A549 (cell line): ENCODE measurements at places on chromosomes 7 and 10.

- DNase-seq = no peak
Observed at GRCh38 chr7:91031757-91032156, 232.5 kb upstream of the FZD1 start.

DNA sequence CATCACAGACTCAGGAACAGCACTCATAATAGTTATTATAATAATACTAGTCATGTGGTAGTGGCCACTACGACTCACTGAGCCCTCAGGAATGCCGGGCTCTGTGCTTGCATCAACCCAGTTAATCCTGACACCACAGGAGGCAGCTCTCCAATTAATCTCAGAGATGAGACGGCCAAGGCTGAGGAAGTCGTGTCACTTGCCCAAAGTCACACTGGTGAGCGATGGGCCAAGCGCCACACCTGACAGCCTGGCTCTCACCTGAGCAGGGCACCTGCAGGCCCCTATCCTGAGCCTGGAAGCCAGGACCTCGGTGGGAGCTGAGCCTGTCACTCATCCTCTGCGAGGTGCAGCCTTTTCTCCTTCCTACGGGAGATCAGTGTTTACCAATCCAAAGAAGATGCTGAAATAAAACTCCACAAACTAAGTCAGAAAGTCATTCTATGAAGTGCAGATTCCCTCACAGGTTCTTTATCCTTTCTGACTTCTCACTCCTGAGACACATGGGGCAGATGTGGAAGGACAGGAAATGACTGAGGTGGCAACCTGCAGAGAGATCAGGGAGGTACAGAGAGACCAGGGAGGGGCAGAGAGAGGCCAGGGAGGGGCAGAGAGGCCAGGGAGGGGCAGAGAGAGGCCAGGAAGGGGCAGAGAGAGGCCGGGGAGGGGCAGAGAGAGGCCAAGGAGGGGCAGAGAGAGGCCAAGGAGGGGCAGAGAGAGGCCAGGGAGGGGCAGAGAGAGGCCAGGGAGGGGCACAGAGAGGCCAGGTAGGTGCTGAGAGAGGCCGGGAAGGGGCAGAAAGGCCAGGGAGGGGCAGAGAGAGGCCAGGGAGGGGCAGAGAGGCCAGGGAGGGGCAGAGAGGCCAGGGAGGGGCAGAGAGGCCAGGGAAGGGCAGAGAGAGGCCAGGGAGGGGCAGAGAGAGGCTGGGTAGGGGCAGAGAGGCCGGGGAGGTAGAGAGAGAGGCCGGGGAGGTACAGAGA lies 38.5 kb downstream of the VIPR2 start:
- DNase-seq = no peak

- no peak for DNase-seq
Observed at GRCh38 chr10:119755446-119755845, 29.6 kb downstream of the INPP5F start.

DNA sequence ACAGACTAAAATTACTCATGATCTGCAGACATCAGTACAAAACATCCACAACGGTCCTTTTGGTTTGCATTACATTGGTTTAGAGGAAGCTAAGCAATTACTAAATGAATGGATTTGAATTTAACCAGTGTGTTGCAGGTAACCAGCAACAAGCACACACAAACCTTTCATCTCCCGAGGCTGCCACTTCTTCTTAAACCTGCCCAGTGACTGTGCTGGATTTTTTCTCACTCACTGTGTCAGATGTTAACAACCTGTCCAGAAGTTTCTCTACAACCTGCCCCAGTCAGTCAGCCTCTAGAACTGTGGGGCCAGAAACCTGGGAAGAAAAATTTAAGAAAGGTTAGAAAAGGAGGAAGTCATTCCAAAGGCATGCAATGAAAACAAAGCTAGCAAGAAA lies 2.4 kb upstream of the MEOX2 start:
- no peak for DNase-seq

- no peak for DNase-seq
Observed at GRCh38 chr7:27154901-27155815, 1.3 kb downstream of the HOXA7 start.

DNA sequence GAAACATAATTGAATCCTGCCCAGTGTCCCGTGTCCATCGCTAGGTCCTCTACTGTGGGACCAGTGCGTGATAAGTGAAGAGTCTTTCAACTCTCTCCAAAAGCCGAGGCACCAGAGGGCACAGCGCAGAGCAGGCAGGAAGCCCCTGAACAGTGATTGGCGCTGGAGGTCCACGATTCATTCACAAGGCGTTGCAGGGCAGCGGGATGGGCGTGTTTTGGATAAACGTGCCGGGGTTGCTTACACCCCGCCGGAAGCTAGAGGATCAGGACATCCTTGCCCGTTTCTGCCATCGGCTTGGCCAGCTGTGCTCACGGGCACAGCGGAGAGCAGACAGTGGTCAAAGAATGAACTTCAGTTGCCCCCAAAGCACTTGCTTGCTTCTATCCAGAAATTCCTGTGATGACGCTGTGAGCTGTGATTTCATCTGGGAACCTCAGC lies 86.0 kb upstream of the PFKP start:
- no peak for DNase-seq

GRCh38 chr10:54259104-54259503 lies 541.9 kb downstream of the PCDH15 start:
- no peak for DNase-seq

GRCh38 chr7:26202019-26202990 lies 760 bp downstream of the CBX3 start:
- DNase-seq = no peak

DNA sequence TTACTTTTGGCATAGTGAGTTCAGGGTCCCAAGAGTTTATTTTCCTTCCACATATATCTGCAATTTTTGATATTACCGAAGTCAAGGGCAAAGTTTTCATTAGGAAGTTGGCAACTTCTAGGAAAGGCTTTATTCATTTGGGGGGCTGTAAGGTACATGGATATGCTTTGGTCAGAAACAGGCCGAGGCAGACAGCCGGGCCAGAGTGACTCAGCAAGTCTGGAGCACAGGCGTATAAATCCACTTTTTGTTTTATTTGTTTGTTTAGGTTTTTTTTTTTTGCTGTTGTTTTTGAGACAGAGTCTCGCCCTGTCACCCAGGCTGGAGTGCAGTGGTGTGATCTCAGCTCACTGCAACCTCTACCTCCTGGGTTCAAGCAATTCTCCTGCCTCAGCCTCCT lies 3.7 kb downstream of the ZNF680 start:
- DNase-seq = peak; percentile 29

DNA sequence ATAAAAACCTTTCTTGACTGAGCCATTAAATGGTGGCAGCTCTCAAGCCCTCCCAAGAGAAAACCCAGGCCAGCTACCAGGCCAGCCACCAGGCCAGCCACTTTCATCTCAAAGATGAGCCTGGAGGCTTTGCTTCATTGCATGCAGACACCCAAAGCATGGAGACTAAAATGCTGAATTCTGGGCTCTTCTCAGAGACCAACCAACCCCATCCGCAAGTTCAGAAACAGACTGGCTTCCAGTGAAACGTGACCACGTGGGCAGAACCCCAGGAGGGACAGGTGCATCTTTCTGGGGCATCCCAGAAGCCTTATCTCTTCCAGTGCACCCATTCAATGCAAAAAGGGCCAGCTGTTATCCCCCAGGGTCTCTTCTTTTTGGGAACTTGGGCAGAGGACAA lies 20.9 kb downstream of the CHST15 start:
- no peak for DNase-seq

- DNase-seq = peak; percentile 75
Observed at GRCh38 chr7:116776610-116777289, 85.6 kb upstream of the CAPZA2 start.

GRCh38 chr7:70143075-70144044 lies 545.1 kb downstream of the AUTS2 start:
- no peak for DNase-seq

DNA sequence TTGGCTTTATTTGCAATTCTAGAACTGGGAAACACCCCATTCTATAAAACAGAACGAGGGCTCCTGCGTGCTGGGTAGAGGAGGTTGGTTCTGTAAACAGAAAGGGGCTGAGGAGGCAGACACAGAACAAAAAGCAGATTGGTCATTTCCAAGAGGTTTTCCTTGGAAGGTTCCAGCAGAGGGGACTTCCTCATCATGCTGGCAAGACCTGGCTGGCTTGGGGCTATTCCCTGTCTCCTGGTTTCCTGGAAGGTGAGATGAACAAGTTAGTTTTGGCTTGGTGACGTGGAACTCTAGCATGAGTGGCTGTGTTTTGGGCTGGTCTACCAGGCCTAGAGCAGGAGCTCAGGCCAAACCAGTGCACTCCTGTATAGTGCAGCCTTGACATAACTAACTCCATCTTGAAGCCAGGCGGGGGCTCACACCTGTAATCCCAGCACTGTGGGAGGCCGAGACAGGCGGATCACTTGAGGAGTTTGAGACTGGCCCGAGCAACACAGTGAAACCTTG lies 26.1 kb upstream of the DNAJB6 start:
- no peak for DNase-seq

- no peak for DNase-seq
Observed at GRCh38 chr10:122304054-122304579, 33.0 kb downstream of the BTBD16 start.

- DNase-seq = no peak
Observed at GRCh38 chr7:38040831-38041230, 120.4 kb downstream of the EPDR1 start.

- DNase-seq = peak; percentile 27
Observed at GRCh38 chr7:44431091-44431608, 59.3 kb downstream of the NUDCD3 start.

GRCh38 chr10:122293961-122294380 lies 22.9 kb downstream of the BTBD16 start:
- no peak for DNase-seq
